T-helper 22 cell (primary cell): ENCODE measurements at places on chromosomes 5 and 9.

DNA sequence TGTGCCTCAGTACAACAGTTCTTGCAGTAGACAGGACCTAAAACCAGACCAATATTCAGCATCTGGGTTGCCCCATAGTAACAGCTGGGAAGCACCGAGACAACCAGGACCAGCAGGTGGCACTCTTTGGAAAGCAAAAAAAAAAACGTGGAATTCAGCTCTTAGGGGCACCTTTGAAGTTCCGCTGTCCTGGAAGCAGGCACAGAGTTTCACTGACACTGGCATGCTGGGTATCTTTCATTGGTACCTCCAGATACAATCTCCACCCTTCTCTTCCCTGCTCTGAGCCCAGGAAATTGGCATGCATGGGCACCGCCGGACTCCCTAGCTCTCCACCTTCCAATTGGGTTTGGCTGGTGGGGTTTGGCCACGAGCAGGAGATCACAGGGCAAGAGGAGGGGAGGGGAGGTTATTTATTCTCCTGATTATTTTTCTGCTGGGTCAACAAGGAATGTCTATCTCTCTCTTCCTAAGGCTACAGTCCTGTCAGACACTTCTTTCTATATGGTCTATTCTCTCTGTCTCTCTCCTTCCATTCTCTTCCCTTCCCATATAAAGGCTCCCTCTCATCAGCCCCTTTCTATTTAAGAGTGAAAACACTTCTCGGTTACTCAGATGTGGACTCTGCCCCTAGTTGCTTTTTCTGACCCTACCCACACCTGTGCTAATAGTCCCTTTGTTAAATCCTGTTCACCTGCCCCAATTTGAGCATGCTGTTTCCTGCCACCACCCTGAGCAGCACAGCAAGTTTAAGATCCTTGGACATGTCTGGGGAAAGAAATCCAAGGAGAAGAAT lies 1.9 kb upstream of the IDNK start:
- DNase-seq: no peak

GRCh38 chr5:31708089-31708488 lies 69.2 kb downstream of the PDZD2 start:
- DNase-seq: no peak

- no peak for DNase-seq
These were observed 24.7 kb upstream of the IFNE start for GRCh38 chr9:21506626-21507482.

GRCh38 chr5:134503088-134503936 lies 22.2 kb upstream of the JADE2 start:
- DNase-seq: peak; percentile 44

DNA sequence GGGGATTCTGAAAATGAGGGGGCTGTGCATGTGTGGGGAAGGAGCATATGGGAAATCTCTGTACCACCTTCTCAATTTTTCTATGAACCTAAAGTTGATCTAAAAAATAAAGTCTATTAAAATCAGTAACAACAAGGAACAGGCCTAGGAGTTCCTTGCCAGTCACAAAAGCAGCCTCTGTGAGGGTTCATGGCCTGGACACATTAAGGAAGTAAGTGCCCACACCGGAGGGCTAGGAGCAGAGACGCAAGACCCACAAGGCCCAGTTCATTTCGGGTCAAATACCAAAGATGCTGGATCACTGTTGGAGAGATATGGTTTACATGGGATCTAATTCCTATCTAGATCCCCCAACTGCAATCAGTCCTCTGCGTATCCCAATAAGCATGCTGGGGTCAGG lies 88.4 kb downstream of the SEMA4D start:
- DNase-seq: no peak

DNA sequence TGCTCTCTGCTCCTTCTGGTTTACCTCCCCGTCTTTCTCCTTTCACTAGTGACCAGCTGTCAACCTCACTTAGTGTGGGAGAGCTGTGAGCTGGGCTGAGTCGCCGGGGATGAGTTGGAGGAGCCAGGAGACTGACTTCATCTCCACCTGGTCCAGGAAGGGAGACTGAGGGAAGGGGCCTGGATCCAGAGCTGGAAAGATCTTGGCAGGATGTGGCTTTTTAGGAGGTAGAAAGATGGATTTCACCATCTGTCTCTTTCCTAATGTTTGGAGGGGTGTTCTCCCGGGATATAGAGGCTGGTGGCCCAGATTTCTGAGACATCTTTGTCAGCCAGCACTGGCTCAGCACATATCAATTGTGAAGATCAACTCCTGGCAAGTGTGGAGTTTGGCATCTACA lies 37.1 kb upstream of the TNC start:
- DNase-seq: no peak

- DNase-seq: no peak
These were observed 71.7 kb downstream of the ADAMTS2 start for GRCh38 chr5:179273441-179274145.

GRCh38 chr5:167280111-167280510 lies 1011.3 kb upstream of the WWC1 start:
- no peak for DNase-seq

DNA sequence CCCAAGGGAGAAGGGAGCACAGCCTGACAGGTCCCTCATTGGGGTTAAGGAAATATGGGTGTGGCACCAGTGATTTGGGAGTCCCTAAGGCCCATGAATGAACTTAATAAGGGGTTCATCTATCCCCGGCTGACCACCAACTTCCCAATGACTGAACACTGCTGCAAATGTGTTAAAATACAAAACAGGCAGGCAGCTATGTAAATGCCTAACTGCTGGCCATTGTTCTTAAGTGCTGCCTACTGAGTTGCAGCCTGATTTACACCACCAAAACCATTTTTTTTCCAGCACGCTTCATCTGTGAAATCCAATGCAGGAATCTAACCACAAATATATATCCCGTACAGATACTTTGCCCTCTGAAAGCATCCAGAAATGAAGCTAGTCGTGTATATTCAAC lies 478.5 kb downstream of the PTPRD start:
- no peak for DNase-seq

- DNase-seq: no peak
These were observed 21.2 kb downstream of the FAXDC2 start for GRCh38 chr5:154829181-154829588.

- DNase-seq: no peak
These were observed 1046.5 kb upstream of the ARRDC3 start for GRCh38 chr5:92429646-92430045.

DNA sequence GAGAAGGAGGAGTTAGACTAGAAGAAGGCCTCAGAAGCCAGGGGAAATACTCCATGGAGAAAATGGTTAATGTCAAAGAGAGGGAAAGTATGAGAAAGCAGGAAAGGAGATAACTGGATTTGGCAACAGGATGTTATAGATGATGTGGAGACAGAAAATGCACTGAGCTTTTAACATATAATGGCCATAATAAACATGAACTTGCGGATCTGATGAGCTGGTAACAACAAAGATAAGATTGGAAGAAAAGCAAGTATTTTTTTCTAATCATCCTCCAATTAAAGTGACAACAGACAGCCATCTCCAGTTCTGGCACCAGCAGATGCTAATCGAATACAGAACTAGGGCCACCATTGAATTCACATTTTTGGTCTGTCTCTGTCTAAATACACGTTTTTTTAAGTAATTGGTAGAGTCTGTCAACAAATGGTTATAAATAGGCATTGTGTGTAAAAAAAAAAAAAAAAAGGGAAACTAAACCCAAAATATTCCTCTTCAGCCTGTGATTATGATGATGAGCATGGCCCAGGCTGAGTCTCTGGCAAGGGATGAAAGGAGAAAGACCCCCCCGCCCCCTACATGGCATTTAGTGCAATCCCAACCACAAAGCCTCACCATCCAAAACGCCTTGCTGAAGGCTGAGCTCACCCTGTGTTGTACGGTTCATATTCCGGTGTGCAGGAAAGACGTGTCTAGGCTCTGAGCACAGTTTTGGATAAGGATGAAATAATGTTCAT lies 149.5 kb upstream of the LHFPL2 start:
- DNase-seq: no peak

DNA sequence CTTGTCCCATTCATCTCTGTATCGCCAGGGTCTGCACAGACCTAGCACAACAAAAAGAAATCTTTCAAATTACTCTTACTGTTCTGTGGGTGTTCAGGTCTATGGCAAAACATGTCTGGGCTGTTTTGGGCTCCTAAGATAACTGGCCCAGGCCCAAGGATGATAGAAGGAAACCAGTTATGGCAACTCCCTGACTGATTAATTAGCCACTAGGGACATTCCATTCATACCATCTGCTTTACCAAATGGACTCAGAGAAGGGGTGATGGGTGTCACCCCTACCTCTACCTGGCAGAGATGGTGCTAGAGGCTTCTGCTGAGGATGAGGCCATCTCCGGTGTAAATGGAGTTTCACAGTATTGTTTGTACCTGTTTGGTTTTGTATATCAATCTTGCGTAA lies 1.9 kb downstream of the SLC31A2 start:
- no peak for DNase-seq

DNA sequence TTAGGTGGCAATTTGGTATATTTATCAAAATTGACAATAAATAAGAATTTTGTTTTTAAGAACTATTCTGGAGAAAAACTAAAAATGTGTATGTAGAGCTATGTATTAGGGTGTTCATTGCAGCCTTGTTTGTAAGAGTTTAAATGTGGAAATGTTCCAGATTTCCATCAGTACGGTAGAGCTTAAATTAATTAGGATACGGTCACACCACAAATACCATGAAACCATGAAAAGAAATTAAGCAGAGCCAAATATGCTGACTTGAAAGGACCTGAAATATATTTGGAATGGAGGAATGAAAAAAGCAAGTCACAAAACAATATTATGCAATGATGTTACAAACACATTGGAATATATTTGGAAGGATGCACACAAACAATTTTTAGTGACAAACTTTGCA lies 64.6 kb downstream of the ACTBL2 start:
- DNase-seq: no peak

DNA sequence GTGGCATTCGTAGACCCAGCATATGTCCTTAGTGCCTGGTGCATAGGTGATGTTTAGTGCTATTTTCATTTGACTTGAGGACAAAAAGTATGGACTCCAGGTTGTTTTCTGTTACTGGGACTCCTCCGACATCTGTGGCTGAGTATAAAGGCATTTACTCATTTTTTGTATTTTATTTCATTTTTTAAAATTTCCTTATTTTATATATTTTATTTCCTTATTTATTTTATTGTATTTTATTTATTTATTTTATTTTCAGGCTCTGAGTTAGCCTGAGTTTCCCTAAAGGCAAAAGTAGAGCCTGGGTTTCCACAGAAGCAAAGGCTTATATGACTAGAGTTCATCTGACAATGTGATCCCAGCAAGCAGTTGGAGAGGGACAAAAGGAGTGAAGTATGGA lies 91.6 kb downstream of the FOCAD start:
- no peak for DNase-seq

DNA sequence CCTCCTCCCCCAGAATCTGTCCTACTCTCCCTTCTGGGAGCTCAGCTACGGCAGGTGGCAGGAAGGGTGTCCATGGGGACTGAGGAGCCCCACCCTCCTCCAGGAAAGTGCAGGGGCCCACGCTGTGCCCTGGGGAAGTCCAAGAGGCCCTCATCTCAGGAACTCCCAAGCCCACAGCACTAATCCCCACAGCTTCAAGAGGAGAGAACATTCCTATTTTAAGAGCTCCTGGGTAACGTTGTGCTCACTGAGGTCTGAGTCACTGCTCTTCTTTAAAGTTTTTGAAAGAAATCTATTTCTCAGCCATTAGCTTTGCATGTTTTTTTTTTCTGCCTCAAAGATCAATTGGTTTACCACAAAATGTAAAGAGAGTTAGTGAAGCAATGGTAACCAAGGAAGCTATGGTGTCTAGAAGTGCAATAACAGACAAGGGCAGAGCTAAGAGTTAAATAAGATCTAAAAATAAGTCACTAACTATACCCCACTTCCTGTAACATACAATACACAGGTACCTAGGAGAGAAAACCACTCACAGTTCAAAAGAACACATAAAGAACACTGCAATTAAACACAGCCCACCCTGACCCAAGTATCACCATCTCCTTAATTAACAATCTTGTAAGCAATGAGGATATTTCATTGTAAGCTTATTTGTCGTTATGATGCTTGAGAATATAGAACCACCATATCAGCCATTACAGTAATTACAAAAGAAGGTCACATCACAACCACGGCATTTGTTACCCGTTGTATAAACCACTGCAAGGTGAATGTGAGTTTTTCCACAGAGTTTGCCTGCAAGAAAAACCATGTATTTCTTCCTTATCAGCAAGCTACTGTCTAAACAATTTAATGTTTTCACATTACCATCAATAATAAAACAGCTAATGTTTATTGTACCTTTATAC lies 382.3 kb upstream of the SLC30A5 start:
- no peak for DNase-seq

DNA sequence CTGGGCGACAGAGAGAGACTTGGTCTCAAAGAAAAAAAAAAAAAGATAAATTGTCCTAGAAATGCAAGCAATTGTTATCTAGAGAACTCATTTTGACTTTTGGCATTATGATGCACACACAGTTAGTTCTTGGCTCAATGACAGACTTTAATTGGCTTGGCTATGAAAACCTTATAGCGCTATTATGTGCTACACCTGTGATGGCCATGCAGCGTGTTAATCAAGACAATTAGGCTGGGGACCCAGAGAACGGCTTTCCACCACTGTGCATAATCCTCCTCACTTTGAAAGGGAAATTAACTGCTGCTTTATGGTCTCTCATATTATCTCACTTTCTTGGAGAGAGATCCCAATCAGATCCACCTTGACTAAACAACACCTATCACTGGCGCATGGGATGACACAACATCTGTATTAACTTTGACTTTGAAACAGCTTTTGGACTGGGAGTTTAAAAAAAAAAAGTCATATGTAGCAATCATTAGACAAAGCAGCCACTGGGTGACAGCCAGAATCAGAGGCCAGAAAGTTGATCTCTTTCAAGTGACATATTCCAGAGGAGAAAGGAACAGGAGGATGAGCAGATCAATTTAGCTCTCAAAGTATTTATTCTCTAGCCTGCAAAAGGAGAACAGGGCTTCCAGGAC lies 132.5 kb downstream of the PPP2R2B start:
- DNase-seq: no peak

DNA sequence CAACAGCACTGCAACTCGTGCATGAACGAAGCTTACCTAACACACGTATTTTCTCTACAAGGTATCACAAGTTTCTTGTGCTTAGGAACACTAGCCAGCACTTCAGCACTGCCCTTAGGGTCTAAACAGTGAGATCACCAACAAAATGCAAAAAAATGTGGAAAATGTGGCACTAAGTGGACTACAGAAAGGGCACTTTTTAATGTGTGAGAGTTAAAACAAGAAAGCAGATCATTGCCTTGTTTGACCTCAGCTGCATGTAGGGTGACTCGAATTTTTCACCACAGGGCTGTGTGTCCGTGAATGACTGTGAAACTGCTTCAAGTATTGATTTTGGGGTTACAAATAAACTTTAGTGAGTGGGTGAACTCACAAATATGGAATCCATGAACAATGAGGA lies 90.5 kb downstream of the MARCHF3 start:
- DNase-seq: no peak

DNA sequence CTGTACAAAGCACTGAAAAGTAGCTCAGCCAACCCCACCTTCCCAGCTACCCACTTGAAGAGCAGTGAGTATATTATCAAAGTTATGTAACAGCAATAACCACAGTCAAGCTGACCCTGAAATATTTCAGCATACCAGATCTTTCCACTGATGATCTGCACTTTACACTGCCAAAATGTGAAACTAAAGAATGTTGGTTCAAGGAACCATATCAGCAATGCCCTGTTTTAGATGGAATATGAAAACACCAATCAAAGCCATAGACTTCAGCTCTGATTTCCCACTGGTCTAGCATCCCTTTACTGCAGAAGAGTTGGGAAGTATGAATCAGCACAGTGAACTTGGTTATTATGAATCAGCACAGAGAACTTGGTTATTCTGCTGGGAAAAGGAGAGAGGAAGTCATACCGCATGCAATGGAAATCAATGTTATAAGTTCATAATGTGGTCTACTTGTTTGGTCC lies 20.0 kb downstream of the CEMIP2 start:
- DNase-seq: no peak

- no peak for DNase-seq
These were observed 16.2 kb downstream of the PHF2 start for GRCh38 chr9:93592643-93593021.
